SJSA1 (cell line): ENCODE measurements at places on chromosomes 1 and 21. TPM values are rescaled to one million over a fixed set of nuclear protein-coding genes. Genes with fewer than 3 reads are reported as not detected.

The DEPDC1 gene
- 49.5 and 75.1 TPM in 2 replicates for total RNA-seq

The SFN gene
- total RNA-seq = 0.47 TPM in 1 of 2 replicates, not detected in the other

The TMEM79 gene
- 0.69 and 1.9 TPM in 2 replicates for total RNA-seq

DNA sequence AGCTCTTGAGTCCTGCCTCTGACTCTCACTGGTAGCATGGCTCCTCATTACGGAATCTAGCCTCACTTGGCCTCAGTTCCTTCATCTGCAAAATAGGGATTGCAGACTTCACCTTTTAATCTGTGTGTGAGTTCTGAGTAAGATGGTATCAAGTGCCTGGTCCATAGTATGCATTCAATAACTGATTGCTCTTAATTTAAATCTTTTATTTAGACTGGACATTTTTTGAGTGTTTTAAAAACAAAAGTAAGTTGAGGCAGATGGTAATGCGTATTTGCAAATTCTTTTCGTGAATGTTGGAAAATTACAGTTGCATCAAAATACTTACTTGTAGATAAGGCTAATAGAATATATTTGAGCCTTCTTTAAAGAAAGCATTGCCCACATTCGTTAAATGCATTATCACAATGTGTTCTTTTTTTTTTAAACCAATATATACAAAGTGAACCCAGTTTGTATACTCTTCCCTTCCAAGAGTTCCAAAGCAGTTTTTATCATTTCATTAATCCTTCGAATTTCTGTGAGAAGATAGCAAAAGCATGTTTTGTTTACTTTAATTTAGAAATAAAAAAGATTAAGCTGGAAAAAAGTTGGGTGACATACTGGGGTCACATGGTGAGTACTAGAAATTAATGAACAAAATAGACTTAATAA is 8.1 kb downstream of the DNM3 start:
- no peak for DNase-seq
- no peak overlapping the region for H3K27ac ChIP-seq
- no peaks in the 10 kb centered on the region for H3K4me1 ChIP-seq
- H3K36me3 ChIP-seq = no peaks in the 10 kb centered on the region
- H3K4me3 ChIP-seq = no peak overlapping the region

The SLC44A5 gene
- 0.05 TPM in 1 of 2 replicates, not detected in the other for total RNA-seq

DNA sequence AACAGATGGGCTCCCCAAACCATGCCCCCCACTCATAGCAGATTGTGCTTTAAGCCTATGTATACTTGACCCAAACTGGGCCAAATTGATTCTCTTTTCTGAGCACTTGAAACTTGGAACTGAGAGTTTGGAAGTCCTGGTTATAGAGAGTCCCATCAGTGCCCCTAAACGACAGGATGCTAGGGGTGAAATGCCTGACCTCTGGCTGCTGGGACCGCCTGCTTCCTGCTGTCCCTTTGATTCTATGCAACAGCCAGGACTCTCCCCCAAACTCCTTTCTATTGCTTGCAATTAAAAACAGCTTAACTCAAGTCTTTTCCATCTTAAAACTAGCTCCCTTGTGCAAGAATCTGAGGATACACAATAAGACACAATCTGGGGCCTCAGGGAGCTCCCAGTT is 4.7 kb downstream of the C1orf210 start:
- H3K36me3 ChIP-seq = no peaks in the 10 kb centered on the region
- H3K27me3 ChIP-seq = no peaks in the 10 kb centered on the region
- H3K4me3 ChIP-seq = no peak overlapping the region
- H3K4me1 ChIP-seq = no peaks in the 10 kb centered on the region
- DNase-seq = no peak
- H3K27ac ChIP-seq = no peak overlapping the region

The ATAD3C gene
- not detected in 2 replicates for total RNA-seq

The SPATA21 gene
- total RNA-seq = not detected in 2 replicates

The A3GALT2 gene
- not detected in 2 replicates for total RNA-seq

The SLC35F3 gene
- total RNA-seq = not detected in 2 replicates

The SDHC gene
- total RNA-seq = 20.3 and 35.9 TPM in 2 replicates

GRCh38 chr1:243903041-243903440 is 53.0 kb upstream of the AKT3 start:
- peaks cover 4% of the 10 kb centered on the region; the same call in 1 of the 2 replicates for H3K4me1 ChIP-seq
- no peaks in the 10 kb centered on the region for H3K27me3 ChIP-seq
- H3K27ac ChIP-seq = no peak overlapping the region
- no peaks in the 10 kb centered on the region for H3K36me3 ChIP-seq

The SOD1 gene
- 434 and 451 TPM in 2 replicates for total RNA-seq

DNA sequence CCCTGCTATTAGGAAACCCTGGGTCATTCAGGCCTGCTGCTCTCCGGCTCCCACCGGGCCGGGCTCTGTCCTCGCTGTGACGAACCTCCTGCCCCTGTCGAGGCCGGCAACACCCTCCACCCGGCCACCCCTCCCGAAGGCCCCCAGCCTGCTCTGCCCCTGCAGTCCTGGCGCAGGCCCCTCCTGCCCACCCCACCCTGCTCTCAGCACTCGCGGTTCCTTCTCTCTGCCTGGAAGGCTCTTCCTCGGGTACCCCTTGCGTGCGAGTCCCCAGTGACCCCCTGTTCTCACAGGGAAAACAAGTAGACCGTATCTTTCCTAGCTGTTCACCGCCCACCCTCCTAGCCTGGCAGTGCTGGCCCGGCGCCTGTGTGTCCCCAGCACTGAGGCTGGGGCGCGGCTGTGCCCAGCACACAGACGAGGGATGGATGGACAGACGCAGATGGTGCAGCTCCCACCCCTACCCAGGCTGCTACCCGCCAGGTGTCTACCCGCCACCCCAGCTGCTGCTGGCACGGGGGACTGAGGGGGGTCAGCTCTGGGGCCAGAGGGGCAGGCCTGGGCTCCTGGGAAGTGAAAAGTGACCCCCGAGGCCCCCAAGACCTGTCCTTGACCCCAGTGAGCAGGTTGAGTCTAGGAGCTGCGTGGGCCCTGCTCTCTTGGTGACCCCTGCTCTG is 3.1 kb upstream of the VWA1 start:
- peaks cover 7% of the 10 kb centered on the region for H3K4me1 ChIP-seq
- H3K36me3 ChIP-seq = no peaks in the 10 kb centered on the region
- peak; percentile 44 for DNase-seq
- H3K27me3 ChIP-seq = peaks cover 3% of the 10 kb centered on the region
- no peak overlapping the region for H3K27ac ChIP-seq

GRCh38 chr1:183093786-183094298 is 70.6 kb downstream of the LAMC1 start:
- H3K4me3 ChIP-seq = no peak overlapping the region
- H3K36me3 ChIP-seq = no peaks in the 10 kb centered on the region; the same call in 1 of the 2 replicates
- DNase-seq = no peak
- no peaks in the 10 kb centered on the region for H3K27me3 ChIP-seq
- peaks cover 36% of the 10 kb centered on the region for H3K4me1 ChIP-seq

- H3K4me1 ChIP-seq = no peaks in the 10 kb centered on the region
- H3K27me3 ChIP-seq = no peaks in the 10 kb centered on the region
- DNase-seq = no peak
- H3K27ac ChIP-seq = no peak overlapping the region
- no peaks in the 10 kb centered on the region for H3K36me3 ChIP-seq
Measured at GRCh38 chr1:195761104-195761503, 847.1 kb downstream of the KCNT2 start.

The OR10X1 gene
- not detected in 2 replicates for total RNA-seq

The ELAPOR1 gene
- 0.63 and 1.2 TPM in 2 replicates for total RNA-seq

GRCh38 chr1:183894290-183894565 is 89.3 kb downstream of the RGL1 start:
- H3K4me1 ChIP-seq = no peaks in the 10 kb centered on the region
- DNase-seq = no peak
- peaks cover 54% of the 10 kb centered on the region for H3K36me3 ChIP-seq
- no peak overlapping the region for H3K4me3 ChIP-seq
- no peaks in the 10 kb centered on the region for H3K27me3 ChIP-seq

DNA sequence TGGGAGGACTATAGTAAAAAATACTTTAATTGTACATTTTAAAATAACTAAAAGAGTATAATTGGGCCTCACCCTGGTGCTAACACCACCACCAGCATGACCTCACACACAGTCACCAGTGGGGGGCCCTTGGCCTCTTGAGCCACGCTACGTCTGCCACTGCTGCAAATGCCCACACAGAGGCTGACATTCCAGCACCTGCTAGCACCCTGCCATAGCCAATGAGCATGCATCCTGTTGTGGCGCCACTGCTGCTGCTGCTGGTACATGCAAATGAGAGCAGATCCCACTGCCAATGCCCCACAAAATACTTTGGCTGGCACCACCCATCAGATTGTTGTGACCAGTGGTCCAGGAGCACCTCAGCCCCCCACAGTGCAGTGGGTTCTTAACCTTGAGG is 31.5 kb upstream of the TNR start:
- DNase-seq = no peak

- DNase-seq = no peak
Measured at GRCh38 chr1:44511769-44512168, 106.7 kb downstream of the RNF220 start.

DNA sequence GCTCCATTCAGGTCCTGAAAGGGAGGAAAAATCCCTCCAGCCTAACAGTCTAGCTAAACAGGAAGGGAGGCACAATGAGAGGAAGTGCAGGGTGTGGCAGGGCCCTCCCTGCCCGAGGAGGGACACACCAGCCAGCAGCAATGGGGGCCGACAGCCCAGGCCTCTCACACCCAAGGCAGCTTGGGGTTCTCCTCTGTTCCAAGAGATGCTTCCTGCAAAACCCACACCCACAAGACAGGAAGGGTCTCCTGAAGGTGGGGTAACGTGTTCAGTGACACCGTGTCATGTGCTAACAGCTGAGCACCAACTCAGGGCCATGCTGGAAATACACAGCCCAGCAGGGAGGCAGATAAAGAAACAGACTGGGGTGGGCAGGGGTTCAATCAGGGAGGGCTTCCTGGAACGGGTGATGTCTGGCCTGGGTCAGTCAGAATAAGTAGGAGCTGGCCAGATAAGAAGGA is 10.2 kb downstream of the ECE1 start:
- H3K27me3 ChIP-seq = no peaks in the 10 kb centered on the region
- no peak overlapping the region for H3K4me3 ChIP-seq
- peak overlapping the region; percentile 83 for H3K27ac ChIP-seq
- peaks cover 22% of the 10 kb centered on the region for H3K36me3 ChIP-seq

DNA sequence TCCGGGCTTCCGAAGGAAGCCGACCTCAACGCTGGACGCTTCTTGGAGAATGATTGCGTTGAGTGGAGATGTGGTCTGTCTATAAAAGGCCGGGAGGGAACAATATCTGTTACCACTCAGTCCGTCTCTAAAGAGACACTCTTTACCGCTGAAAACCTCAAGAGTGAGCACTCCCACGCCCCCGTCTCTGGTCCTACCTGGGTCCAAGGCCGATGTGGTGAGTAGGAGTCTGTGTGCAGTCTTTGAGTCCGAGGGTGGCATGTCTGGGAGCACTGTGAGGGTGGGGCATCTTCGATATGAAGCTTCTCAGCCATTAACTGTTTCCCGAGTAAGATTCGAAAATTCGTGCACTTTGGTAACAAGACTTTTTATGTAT is 576 bp downstream of the ZFP69 start:
- H3K36me3 ChIP-seq = peaks cover 16% of the 10 kb centered on the region
- DNase-seq = no peak
- H3K27ac ChIP-seq = 0 out of 2 replicates have a peak overlapping the region, but pooled peaks have one; percentile 42
- H3K27me3 ChIP-seq = no peaks in the 10 kb centered on the region
- no peaks in the 10 kb centered on the region for H3K4me1 ChIP-seq

DNA sequence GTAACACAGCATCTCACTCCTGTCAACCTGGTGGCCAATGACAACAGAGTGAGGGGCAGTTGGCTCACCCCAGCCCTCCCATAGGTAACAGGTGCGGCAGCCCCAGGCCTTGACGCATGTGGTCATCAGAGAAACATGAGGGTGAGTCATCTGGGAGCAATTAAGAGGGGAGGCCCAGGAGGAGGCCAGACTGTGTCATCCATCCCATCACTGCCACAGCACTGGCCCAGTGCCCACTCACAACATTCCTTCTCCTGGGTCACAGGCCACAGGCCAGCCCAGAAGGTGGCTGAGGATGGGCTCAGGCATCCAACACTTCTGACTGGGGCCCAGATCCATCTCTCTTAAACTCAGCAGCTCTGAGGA is 17.1 kb downstream of the TEX35 start:
- H3K27ac ChIP-seq = no peak overlapping the region
- H3K4me3 ChIP-seq = no peak overlapping the region
- peak; percentile 81 for DNase-seq
- no peaks in the 10 kb centered on the region for H3K36me3 ChIP-seq
- no peaks in the 10 kb centered on the region for H3K27me3 ChIP-seq
- peaks cover 10% of the 10 kb centered on the region for H3K4me1 ChIP-seq

The FALEC gene
- total RNA-seq = not detected in 2 replicates

DNA sequence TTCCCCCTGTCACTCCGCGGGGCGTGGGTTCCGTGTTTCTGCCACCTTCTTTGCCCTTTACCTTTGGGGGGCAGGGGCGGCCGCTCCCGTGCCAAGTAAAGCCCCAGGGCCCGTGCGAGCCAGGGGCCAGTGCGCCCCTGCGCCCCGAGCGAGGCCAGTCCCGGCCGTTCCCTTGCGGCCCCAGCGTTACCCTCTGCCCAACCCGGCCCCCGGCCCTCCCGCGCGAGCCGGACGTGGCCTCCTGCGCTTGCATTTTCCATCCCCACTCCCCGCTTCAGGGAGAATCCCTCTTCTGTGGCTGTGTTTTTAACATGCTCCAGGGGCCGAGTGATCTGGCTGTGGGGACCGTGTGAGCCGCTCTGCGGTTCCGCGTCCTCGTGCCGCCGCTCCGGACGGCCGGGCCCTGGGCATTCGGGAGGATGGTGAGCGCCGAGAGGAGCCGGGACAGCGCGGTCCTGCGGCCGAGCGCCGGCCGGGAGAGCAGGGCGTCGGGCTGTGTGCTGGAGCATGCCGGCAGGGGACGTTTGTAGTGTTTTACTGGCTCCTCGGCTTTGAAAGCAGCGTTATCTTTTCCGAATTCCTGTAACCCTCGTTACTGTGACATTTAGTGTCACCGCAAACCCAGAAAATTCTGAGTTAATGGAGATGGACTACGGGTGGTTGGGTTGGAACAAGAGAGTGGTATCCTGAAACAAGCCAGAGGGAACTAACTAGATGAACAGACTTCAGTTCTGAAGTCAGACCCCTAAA is 1.0 kb downstream of the GALNT2 start:
- peak; percentile 60 for DNase-seq
- H3K27ac ChIP-seq = peak overlapping the region; percentile 60
- peak overlapping the region; percentile 77 for H3K4me3 ChIP-seq
- peaks cover 33% of the 10 kb centered on the region for H3K4me1 ChIP-seq
- H3K36me3 ChIP-seq = peaks cover 8% of the 10 kb centered on the region; the same call in 1 of the 2 replicates
- H3K27me3 ChIP-seq = no peaks in the 10 kb centered on the region

DNA sequence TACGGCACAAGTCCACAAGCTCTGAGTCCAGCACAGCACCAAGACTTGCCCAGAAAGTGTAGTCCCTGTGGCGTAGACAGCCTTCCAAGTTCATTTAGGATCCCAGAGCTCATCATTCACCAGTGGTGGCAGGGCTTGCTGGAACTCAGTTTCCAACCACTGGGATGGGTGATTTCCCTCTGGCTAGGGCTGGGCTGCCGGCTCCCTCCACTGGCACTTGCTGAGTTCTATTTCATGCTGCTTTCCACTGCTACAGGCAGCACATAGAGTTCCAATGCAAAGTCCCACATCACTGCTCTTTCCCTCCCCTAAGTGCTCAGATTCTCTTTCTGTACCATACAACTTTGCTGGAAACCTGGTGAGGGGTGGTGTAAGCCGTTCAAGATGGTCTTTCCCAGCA is 510.3 kb upstream of the TMPRSS15 start:
- no peaks in the 10 kb centered on the region for H3K27me3 ChIP-seq
- no peak overlapping the region for H3K4me3 ChIP-seq
- no peak for DNase-seq
- H3K27ac ChIP-seq = no peak overlapping the region

The TINAGL1 gene
- total RNA-seq = 14.9 and 25.9 TPM in 2 replicates

The OPTC gene
- not detected in 2 replicates for total RNA-seq
